ENCODE measurements at places on chromosomes 7 and 10.

- DNase-seq, result no peak
Measured at GRCh38 chr10:67100951-67101350, 175.1 kb downstream of the LRRTM3 start.

DNA sequence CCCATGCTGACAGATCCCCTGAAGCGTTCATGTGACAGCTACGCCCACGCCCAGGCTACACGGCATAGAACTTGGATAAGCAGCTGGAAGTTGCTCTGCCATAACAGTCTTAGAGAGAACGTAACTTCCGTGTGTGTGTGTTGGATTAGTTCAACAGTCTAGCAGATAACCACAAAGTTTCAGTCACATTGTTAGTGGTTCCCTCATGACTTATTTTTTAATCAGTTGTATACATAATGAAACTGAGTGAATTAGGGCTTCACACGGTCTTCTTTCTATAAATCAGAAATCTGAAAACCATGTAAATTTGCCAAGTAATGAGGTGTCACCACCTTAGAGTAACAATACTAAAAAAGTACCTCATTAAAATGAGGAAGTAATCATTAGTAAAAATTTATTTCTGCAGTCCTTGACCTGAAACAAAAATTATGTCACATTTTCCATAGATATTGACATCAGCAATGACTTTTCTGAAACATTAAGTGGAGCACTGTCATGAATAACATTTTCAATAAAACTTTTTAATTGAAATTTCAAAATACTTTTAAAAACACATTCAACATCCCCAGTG is 21.7 kb upstream of the MACC1 start:
- no peak for DNase-seq

GRCh38 chr10:132710746-132711612 is 75.0 kb downstream of the NKX6-2 start:
- no peak for DNase-seq

DNA sequence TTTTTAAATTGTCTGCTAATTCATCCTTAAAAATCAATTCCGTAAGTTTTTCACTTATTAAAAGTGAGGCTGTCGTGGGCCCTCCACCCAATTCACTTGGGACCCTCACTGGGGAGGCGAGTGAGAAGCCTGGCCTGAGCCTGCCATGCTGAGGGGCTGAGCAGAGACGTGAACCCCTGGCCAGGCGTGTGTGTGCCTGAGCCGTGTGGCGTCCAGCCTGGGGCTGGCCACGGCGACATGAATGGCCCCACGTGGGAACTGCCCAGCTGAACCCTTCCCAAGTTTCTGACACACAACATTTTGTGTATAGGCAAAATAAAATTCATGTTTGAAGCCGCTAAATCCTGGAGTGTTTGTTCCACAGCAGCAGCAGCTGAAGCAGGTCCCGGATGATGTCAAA is 13.0 kb upstream of the VIPR2 start:
- DNase-seq, result no peak

- DNase-seq, result no peak
Measured at GRCh38 chr10:99329304-99329553, at the start of gene CNNM1. CNNM1 (plus strand) TSS chr10:99329356; CDS start chr10:99329388, 32 bp downstream.

DNA sequence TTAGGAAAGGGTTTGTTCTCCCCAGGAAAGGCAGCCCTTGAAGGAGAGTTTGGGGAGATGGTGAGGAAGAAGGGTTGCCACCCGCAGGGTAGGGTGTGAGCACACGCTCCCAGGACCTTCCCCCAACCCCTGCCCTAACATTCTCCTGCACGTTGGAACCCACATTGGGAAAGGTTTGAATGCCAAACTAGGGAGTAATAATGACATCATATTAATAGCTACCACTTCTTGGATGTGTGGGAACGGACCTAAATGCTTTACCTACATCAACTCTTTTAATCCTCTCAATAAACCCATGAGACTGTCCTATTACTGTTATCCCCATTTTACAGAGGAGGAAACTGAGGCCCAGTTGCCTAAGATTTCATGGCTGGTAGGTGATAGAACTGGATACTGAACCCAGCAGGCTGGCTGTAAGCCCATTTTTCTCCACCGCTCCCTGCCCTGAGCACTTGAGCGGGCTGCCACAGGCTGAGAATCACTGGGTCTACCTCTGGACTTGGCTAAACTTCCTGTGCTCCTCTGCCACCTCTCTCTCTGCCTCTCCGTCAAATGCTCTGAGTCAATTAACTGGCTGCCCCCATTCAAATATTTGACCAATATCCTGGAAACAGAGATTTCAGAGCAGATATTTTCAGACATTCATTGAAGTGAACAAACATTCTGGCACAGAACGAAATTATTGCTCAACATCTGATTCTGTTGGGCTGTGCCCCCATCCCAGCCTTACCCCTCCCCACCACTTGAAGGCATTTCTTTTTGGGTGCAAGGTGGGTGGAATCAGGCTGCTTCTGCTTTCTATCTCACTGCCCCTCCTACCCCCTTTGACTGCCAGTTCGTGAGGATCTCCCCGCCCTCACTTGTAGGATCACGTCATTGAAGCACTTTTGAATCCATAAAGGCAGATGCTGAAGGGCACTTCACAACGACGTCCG is 129.7 kb downstream of the C10orf105 start:
- no peak for DNase-seq

- DNase-seq, result no peak
Measured at GRCh38 chr7:26723129-26723528, 141.3 kb downstream of the SKAP2 start.

DNA sequence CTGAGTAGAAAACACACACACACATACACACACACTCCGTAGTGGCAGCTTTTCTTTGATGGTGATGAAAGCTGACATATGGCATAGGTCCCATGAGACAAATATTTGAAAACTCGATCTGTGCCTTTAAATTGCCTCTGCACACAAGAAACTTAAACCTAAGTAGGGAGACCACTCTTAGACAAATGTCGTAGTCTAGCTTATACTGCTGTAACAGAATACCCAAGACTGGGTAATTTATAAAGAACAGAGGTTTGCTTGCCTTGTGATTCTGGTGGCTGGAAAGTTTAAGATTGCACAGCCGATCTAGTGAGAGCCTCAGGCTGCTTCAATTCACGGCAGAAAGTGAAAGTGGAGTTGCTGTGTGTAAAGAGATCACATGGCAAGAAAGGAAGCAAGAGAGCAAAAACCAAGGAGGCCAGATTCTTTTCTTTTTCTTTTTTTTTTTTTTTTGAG is 489.4 kb upstream of the SORCS1 start:
- no peak for DNase-seq

DNA sequence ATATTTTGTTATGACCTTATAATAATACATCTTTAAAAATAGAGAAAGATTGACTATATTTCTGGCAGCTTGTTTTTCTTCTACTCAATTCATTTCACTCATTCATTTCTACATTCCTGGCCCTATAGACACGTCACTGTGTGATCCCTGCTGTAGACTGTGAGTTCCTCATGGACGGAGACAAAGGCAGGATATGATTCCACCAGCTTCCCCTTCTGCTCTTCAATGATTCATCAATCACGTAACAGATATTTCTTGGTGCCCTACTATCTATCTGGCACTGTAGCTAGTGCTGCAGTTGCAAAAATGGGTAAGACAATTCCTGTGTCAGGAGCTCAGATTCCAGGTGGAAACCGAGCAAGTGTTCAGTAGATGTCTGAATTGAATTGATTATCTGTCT is 415.0 kb downstream of the SFMBT2 start:
- DNase-seq, result no peak

- no peak for DNase-seq
Measured at GRCh38 chr7:875476-876076, 778 bp upstream of the GET4 start.

DNA sequence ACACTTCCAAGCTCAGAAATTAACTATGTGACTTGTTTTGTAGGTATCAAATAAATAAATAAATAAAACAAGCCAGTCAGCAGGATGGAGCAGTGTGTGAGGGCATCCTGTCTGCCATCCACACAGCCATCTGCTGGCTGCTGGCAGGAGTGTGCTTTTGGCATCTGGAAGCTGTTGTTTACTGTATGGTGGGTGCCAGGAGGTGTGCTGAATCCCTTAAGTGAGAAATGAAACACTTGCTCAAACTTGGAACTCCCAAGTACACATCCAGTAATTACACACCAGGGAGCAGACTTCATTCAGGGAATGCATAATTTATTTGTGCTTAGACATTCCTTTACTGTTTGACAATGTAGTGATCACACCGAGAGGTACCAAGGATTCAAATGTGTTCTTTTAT is 16.9 kb upstream of the TAX1BP1 start:
- DNase-seq, result no peak

Data from activated CD4-positive, alpha-beta T cell treated with anti-CD3 and anti-CD28 coated beads, Interleukin-2, amount 50 U/mL, for 4 hours (primary cell).